CD4-positive, alpha-beta T cell treated with Interleukin-15 for 4 hours (primary cell): ENCODE measurements at places on chromosomes 4 and X.

GRCh38 chr4:124433500-124433899 is 279.0 kb downstream of the ANKRD50 start:
- no peak for DNase-seq

GRCh38 chr4:155521382-155521781 is 144.6 kb upstream of the MAP9 start:
- DNase-seq, result no peak

DNA sequence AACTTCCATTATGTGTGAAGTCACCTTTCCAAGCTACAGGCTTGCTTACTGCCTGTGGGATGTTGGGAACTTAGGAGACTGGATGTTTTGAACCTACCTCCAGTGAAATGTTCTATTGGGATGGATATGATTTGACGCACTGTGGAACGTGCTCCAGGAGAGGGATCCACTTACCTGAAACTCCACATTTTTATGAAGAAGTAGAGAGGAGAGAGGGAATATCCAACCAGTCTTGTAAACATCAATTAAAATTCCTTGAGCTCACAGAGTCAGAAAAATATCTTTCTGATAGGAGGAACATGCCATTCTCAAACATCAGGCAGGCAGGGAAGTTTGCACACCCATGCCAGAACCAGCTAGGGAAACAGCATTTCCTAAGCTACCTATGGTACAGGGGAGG is 91.1 kb upstream of the MAOA start:
- no peak for DNase-seq

DNA sequence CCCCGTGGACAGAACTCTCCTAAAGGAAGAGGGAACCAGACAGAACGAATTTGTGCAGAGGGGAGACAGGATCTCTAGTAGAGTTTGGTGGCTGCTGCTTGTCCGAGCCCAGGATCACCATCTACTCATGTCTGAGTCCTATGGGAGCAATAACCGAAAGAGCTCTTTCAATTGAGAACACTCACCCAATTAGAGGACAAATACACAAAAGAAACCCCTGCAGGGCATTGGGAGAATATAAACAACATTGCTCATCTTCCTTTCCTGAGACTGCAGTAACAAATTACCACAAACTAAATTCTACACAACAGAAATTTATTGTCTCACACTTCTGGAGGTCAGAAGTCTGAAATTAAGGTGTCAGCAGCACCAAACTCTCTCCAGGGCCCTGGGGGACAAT is 65.6 kb downstream of the SPINK2 start:
- DNase-seq, result no peak

DNA sequence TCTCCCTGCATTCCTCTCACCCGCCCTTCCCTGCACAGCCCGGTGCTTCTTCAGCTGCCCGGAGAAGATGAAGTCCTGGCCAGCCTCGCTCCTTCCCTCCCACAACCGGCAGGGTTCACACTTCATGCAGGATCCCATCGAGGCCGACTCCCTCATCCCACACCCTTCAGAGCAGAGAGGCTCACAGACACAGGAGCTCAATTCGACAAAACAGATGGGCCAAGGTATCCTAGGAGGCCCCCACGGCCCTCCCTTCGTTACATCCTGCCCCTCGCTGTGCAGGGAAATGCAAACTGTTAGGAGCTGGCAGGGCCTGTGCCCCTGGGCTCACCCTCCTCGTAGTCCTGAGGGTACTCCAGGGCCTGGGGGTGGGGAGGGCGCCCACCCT is 238.1 kb downstream of the DHRSX start:
- DNase-seq, result no peak

DNA sequence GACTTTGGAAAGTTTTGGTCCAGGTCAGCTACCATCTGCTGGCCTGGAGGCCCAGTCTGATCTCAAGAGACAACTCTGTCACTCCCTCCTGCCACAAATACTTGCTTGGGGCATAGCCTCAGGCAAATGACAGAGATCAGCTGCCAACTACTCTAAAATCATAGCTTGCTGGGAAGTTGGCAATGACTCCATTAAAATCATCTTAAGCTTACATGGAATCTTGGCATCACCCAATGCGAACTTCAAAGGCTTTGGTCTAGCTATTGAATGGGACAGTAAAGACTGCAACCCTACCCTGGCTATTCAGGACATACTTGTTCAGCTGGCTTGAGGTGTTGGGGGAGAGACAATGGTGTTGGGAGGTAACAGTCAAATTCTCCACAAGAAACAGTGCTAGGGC is 7.0 kb upstream of the USO1 start:
- no peak for DNase-seq

- DNase-seq, result no peak
Observed at GRCh38 chr4:64538219-64538618, 129.0 kb upstream of the TECRL start.

GRCh38 chr4:55791666-55792065 is 27.9 kb upstream of the EXOC1L start:
- DNase-seq, result no peak

DNA sequence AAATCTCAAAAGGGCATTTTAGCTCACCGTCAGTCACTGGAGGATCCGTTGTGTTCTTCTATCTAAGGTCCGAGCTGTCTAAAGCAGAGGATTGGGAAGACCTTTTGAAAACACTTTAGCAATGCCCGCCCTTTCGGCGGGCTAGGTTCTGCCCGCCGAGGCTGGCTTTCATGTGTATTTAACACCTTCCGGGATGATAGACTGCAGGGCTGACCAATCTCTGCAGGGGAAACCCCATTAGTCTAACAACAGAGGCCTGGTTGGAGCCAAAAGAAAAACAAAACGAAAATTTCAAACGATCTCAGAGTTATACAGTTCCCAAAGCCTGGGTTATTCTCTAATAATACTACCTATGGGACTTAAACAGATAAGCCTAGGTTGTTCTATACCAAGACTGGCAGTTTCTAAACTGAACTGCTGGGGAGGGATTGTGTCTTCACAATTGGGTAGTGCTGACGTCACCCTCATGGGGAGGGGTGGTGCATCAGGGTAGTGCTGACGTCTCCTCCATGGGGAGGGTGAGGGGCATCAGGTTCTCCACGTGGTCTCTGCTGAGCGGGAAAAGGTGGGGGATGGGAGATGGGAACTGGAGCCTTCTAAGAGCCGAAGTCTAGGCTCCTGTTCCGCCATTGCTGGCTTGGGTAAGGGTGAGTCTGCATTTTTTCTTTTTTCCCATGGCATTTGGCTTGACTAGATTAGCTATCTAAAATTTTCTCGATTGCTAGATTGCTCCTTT is 14.8 kb upstream of the CUL4B start:
- no peak for DNase-seq

DNA sequence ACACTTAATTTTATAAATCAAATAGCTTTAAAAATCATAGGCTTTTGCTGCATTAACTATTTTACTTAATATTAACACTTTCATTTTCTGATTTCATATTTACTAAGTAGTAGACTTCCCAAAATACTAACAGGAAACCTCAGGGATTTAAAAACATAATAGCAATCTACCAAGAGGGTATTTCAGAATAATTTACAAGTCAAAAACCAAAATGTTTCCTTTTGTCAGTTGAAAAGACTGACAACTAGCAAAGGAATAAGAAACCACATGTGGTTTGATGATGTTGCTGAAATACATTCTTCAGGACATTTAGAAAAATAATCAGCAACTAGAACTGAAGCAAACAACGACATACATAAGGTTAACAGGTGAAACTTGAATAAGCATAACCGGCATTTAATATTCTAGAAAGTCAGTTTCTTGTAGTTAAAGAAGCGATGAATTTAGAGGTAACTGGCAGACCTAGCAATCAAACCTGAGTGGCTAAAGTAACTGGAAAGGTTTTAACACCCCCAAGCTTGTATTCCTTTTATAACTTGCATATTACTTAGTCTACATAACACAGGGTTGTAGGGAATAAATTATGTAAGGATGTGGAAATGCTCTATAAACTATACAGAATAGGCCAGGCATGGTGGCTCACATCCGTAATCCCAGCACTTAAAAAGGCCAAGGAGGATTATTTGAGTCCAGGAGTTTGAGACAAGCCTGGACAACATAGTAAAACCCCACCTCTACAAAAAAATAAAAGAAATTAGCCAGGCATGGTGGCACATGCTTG is 40.0 kb downstream of the DHX15 start:
- no peak for DNase-seq

DNA sequence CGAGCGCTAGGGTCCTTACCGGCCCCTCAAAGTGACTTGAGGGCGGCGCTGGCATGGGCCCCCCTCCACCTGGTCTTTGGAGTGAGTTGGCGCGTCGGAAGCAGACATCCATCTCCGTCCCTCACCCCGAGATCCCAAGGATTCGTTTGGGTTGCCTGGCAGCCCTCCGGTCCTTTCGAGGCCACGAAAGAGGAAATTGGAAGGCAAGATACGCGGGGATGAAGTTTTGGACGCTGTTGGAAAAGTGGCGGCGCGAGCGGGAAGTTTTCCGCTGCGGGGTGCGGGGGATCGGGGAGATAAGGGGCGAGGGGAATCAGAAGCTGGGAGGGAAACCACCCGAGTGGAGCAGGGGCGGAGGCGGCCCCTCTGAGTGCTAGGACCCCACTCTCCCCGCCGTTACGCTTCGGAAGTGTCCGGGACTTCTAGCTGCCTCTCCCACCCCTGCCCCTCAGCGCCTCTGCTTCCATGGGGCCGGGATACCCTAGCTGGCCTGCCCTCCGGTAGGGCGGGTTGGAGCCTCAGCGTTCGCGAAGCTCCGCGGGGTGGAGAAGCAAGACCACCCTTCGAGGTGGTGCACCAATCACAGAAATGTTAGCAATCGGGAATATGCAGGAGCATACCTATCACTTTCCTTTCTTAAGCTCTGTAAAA is 57.8 kb downstream of the FRMPD3 start:
- DNase-seq, result no peak

GRCh38 chr4:41305476-41305875 is 48.7 kb downstream of the UCHL1 start:
- no peak for DNase-seq

DNA sequence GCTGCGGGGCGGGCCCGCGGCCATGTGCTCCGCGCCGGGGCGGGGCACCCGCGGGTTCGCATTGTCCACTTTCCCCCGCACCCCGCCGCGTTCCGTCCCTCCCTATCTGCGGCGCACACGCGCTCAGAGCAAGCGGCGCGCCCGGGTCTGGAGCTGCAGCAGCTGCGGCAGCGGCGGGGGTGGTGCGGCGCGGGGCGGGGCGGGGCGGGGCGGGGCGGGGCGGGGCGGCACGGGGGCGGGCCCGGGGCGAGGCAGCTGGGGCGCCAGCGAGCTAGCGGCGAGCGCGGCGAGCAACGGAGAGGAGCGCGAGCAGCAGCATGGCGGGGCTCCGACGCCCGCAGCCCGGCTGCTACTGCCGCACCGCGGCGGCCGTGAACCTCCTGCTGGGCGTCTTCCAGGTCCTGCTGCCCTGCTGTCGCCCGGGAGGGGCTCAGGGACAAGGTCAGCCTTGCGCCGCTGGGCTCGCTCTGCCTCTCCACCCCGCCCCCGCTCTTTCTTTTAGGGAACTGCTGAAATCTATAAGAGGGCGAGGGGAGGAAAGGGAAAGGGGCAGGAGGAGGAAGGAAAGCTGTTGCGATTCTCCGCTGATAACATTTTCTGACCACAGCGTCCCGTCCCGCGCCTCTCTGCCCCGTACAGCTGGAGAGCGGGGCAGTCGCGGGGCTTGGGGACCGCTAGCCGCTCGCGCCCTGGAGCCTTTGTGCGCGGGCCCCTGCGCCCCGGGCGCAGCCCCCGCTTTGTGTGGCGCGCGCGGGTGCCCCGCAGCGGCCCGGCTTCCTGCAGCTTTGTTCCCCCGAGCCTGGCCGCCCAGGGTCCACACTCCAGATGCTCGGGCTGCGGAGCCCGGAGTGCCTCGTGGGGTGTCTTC is at the start of gene TMEM131L:
Gene TMEM131L (plus strand): TSS at position 280 of the 868 bp plus-strand sequence. CDS start 38 bp downstream, at position 318.
- DNase-seq, result peak; percentile 71

DNA sequence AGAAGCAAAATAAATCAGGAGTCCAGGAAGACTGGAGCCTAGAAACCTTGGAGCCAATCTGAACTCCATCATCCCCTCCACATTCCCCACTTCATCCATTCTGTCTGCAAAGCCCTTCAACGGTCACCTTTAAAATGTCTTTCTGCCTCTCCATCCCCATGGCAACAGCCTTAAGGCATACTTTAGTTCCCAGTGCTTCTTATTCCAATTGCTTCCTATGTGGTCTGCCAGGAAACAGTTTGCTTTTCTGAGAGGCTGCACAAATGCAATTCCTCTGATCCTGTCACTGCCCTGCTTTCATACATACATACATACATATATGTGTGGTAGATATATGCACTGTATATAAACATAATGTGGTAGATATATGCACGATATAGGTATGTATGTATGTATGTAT is 786 bp upstream of the MAGEH1 start:
- no peak for DNase-seq

DNA sequence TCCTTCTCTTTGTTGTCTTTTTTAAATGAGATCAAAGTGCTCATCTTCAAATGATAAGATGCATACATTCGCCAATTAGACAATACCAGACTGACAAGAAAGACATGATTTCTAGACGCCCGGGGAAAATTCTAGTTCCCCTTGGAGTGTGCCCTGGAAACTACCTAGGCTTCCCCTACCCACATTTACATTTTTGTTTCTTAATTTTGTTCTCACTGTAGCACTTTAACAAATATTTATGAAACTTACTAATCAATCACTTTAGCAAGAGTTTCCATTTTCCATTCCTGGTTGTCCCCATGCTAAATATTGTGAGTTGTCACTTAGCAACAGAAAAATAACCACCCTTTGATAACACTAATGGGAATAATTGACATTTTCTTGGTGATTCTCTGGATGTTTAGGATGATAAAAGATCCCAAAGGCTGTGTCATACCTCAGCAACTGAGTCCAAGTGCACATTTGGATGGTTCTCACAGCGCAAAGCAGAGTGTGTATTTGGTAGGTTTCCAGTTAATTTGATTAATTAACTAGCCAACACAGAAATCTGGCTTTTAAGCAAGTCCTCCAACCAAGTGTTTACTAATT is 69.6 kb downstream of the FGFBP1 start:
- no peak for DNase-seq

DNA sequence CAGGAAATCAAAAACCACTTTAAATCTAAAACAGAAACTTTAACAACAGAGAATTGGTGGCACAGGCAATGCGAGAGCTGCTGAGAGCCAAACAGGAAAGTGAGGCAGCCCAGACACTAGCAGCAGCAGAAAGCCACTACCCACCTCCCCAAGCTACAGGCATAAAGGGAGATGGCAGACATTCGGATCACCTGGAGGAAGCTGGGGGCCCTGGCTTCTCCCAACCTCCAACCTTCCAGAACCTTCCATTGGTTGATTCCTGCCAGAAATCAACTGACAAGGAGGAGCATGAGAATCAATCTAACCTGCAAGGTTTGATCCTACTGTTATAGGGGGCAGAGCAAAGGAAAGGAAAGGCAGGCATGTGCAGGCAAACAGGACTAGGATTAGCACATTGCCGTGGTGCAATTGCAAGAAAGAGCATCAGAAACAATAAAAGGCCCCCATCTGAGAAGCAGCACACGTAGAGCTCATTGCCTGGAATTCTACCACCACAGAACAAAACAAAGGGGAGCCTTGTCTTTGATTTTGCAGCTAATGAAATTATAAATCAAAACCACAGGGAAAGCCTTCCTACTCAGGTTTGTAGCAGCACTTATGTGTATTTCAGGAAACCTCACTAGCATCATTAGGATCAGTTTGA is 427.3 kb upstream of the RASGEF1B start:
- DNase-seq, result no peak

GRCh38 chrX:14956813-14957582 is 83.8 kb downstream of the MOSPD2 start:
- DNase-seq, result no peak
